ENCODE measurements at places on chromosomes 3 and 15. TPM values are rescaled to one million over a fixed set of nuclear protein-coding genes. Genes with fewer than 3 reads are reported as not detected.

NLGN1 gene
- 15.5 TPM for total RNA-seq

GRCh38 chr3:21390856-21391255, 360.2 kb downstream of the ZNF385D start:
- H3K27ac ChIP-seq, result no peak overlapping the region
- no peaks in the 10 kb centered on the region for H3K27me3 ChIP-seq
- no peak overlapping the region for H3K4me3 ChIP-seq
- DNase-seq, result no peak

LNP1 gene
- total RNA-seq, result 5.1 TPM

- no peak for DNase-seq
- no peaks in the 10 kb centered on the region for H3K36me3 ChIP-seq
- no peaks in the 10 kb centered on the region for H3K4me1 ChIP-seq
- peaks cover 4% of the 10 kb centered on the region for H3K27me3 ChIP-seq
- H3K4me3 ChIP-seq, result no peak overlapping the region
Measured at GRCh38 chr15:74129586-74130154, 716 bp upstream of the ISLR2 start.

ACP3 gene
- 4.2 TPM for total RNA-seq

LMAN1L gene
- total RNA-seq, result not detected

DYNLT2B gene
- total RNA-seq, result 4.7 TPM

GRCh38 chr3:126753191-126754160, 49.4 kb downstream of the CHCHD6 start:
- H3K4me3 ChIP-seq, result no peak overlapping the region
- H3K27ac ChIP-seq, result no peak overlapping the region
- H3K4me1 ChIP-seq, result no peaks in the 10 kb centered on the region
- DNase-seq, result no peak

PPM1L gene
- 8.8 TPM for total RNA-seq

SLC6A20 gene
- 0.10 TPM for total RNA-seq

NR2F2 gene
- 102 TPM for total RNA-seq

- no peaks in the 10 kb centered on the region for H3K36me3 ChIP-seq
- no peak overlapping the region for H3K27ac ChIP-seq
- DNase-seq, result no peak
Measured at GRCh38 chr3:25291481-25291905, 136.6 kb upstream of the RARB start.

DNA sequence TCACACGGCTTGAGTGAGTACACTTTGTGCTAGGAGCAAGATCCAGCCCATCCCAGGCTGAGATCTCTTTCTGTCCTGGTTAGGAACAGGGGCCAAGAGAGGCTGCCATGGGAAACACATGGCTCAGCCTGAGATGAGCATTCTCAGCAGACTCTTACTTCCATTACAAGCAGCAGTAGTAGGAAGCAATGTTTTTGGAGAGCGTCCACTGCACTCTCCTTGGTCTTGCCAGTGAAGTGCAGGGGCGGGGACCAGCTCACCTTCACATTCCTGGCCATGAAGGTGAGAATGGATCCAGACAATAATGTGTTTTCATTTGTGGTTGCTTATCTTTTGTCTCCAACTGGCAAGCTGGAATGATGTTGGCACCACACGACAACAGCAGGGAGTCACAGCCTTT, 24.7 kb downstream of the ZNF80 start:
- no peak for DNase-seq
- no peak overlapping the region for H3K4me3 ChIP-seq
- H3K36me3 ChIP-seq, result no peaks in the 10 kb centered on the region
- no peaks in the 10 kb centered on the region for H3K27me3 ChIP-seq

ALDH1L1 gene
- total RNA-seq, result 10.9 TPM

- H3K4me1 ChIP-seq, result no peaks in the 10 kb centered on the region
- no peak for DNase-seq
- H3K27me3 ChIP-seq, result no peaks in the 10 kb centered on the region
- H3K27ac ChIP-seq, result no peak overlapping the region
- H3K4me3 ChIP-seq, result no peak overlapping the region
- no peaks in the 10 kb centered on the region for H3K36me3 ChIP-seq
Measured at GRCh38 chr3:156050918-156051317, 69.5 kb upstream of the KCNAB1 start.

DNA sequence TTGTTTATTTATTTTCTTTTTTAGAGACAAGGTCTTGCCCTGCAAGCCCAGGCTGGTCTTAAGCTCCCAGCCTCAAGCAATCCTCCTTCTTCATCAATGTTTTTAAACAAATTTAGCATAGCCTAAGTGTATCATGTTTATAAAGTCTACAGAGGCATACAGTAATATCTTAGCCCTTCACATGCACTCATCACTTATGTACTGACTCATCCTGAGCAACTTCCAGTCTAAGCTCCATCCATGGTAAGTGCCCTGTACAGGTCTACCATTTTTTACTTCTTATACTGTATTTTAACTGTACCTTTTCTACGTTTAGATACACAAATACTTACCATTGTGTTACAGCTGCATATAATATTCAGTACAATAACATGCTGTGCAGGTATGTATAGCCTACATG, 860.0 kb downstream of the FHIT start:
- H3K4me3 ChIP-seq, result no peak overlapping the region
- no peak overlapping the region for H3K27ac ChIP-seq
- no peaks in the 10 kb centered on the region for H3K27me3 ChIP-seq
- H3K36me3 ChIP-seq, result no peaks in the 10 kb centered on the region

- no peaks in the 10 kb centered on the region for H3K36me3 ChIP-seq
- H3K4me3 ChIP-seq, result no peak overlapping the region
- DNase-seq, result no peak
- H3K27me3 ChIP-seq, result no peaks in the 10 kb centered on the region
- no peaks in the 10 kb centered on the region for H3K4me1 ChIP-seq
Measured at GRCh38 chr3:77871436-77871835, 831.5 kb downstream of the ROBO2 start.

GRCh38 chr15:65920825-65921309, 51.6 kb downstream of the RAB11A start:
- DNase-seq, result no peak
- H3K4me3 ChIP-seq, result no peak overlapping the region
- no peak overlapping the region for H3K27ac ChIP-seq
- no peaks in the 10 kb centered on the region for H3K27me3 ChIP-seq
- H3K36me3 ChIP-seq, result no peaks in the 10 kb centered on the region

DNA sequence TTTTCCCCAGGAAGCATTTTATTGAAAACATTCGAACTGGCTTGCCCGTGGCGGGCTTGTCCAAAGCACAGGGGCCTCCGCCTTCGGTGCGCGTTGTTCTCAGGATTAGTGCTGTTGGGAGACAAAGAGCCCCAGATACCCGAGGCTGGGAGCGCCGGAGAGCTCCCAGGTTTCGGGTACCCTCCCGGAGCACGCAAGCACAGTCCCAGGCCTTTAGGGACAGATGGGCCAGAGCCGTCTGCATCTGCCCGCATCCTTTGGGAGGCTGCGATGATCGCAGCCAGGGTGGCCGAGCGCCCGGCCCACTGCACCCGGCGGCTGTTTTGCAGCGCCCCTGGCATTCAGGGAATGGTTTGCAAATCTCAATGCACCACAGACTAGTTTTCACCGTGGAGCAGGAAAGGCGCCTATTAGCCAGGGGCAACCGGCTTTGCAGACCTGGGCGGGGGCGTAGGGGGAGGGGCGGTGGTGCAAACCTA, 5.0 kb upstream of the FEZF2 start:
- H3K36me3 ChIP-seq, result no peaks in the 10 kb centered on the region
- no peak overlapping the region for H3K4me3 ChIP-seq
- no peaks in the 10 kb centered on the region for H3K4me1 ChIP-seq
- DNase-seq, result no peak

BBX gene
- total RNA-seq, result 76.7 TPM

FANCD2OS gene
- not detected for total RNA-seq

JAGN1 gene
- total RNA-seq, result 19.8 TPM

PPP1R14D gene
- not detected for total RNA-seq

GRCh38 chr3:150421799-150422548, 13.9 kb downstream of the TSC22D2 start:
- H3K36me3 ChIP-seq, result no peaks in the 10 kb centered on the region
- peaks cover 11% of the 10 kb centered on the region for H3K4me1 ChIP-seq
- no peak overlapping the region for H3K4me3 ChIP-seq
- no peaks in the 10 kb centered on the region for H3K27me3 ChIP-seq
- no peak for DNase-seq

GRCh38 chr3:159987291-159987711, 1.3 kb upstream of the IL12A start:
- no peaks in the 10 kb centered on the region for H3K4me1 ChIP-seq
- H3K4me3 ChIP-seq, result no peak overlapping the region
- no peak overlapping the region for H3K27ac ChIP-seq
- H3K36me3 ChIP-seq, result no peaks in the 10 kb centered on the region

IL17RE gene
- 13.7 TPM for total RNA-seq

UBR1 gene
- total RNA-seq, result 43.7 TPM

POC1A gene
- total RNA-seq, result 2.1 TPM

SLC9C1 gene
- 0.29 TPM for total RNA-seq

DNA sequence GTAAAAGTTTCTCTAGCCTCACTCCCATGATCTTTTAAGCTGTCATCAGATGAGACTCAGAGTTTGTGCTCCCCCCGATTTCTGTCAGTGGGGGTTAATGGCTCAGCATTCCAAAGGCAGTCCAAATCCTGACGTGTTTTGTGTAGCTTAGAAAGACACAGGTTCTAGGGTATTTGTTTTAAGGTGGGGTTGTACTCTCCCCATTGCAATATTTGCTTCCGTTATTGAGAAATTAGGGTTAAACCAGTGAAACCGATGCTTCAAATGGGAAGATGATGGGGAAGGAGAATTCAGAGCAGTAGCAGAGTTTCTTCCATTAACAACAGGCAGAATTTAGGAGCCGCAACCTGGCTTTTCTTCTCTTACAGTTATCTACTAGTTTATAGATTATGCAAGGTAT, 3.4 kb downstream of the PIGB start:
- H3K27ac ChIP-seq, result no peak overlapping the region
- H3K4me1 ChIP-seq, result peaks cover 2% of the 10 kb centered on the region
- no peak for DNase-seq
- H3K36me3 ChIP-seq, result no peaks in the 10 kb centered on the region
- no peak overlapping the region for H3K4me3 ChIP-seq

RBP2 gene
- not detected for total RNA-seq

SOX2 gene
- total RNA-seq, result 0.29 TPM

- H3K27ac ChIP-seq, result no peak overlapping the region
- no peaks in the 10 kb centered on the region for H3K36me3 ChIP-seq
- H3K4me1 ChIP-seq, result no peaks in the 10 kb centered on the region
- H3K27me3 ChIP-seq, result no peaks in the 10 kb centered on the region
Measured at GRCh38 chr3:157107037-157107436, 52.9 kb downstream of the CCNL1 start.

- DNase-seq, result no peak
- no peaks in the 10 kb centered on the region for H3K36me3 ChIP-seq
- H3K27me3 ChIP-seq, result no peaks in the 10 kb centered on the region
Measured at GRCh38 chr15:85026304-85027032, 44.8 kb downstream of the PDE8A start.

GRCh38 chr15:68256675-68257450, 20.7 kb upstream of the FEM1B start:
- DNase-seq, result peak; percentile 94
- no peak overlapping the region for H3K27ac ChIP-seq
- H3K4me3 ChIP-seq, result peak overlapping the region; percentile 53
- no peaks in the 10 kb centered on the region for H3K36me3 ChIP-seq
- H3K27me3 ChIP-seq, result no peaks in the 10 kb centered on the region

GRCh38 chr3:126550488-126551051, 8.2 kb downstream of the C3orf22 start:
- H3K4me1 ChIP-seq, result no peaks in the 10 kb centered on the region
- no peak overlapping the region for H3K4me3 ChIP-seq
- H3K27ac ChIP-seq, result no peak overlapping the region
- H3K36me3 ChIP-seq, result no peaks in the 10 kb centered on the region
- DNase-seq, result peak; percentile 66

DNA sequence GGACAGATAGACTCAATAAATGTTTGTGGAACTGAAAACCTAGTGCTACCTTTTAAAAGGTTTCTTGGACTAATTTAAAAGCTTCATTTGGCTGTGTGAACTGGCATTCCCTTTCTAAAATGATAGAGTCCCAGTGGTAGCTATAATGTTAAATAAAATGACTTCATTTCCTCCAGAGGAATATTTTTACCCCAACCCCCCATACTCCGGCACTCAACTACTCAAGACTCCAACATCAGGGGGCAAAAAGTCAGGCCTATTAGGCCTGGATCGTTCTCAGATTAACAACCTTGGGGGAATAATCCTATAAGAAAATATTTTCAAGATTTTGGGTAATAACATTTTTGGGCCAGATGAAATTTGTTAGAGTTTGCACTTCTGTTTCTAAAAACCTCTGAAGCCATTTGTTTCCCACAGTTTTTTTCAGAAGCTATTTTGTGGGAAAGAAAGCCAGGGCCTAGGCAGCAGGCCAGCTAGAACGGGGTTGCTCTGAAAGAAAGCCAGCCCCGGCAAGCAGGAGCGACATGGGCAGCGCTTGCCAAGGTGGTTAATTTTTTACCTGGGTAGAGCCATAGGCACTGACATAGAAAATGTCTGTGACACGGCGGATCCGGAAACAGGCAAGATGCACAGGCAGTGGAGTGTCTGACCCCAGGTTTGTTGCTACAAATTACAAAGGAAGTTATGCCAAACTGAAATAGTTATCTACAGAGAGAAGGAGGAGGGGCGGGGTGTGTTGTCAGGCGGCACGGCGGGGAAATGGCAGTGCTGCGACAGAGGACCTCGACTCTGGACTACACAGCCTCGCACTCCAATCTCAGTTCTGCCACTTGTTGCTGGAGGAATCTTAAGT, 84.6 kb downstream of the MAGI1 start:
- no peaks in the 10 kb centered on the region for H3K36me3 ChIP-seq
- H3K4me1 ChIP-seq, result peaks cover 13% of the 10 kb centered on the region
- no peaks in the 10 kb centered on the region for H3K27me3 ChIP-seq
- H3K4me3 ChIP-seq, result no peak overlapping the region
- peak overlapping the region; percentile 60 for H3K27ac ChIP-seq

DNA sequence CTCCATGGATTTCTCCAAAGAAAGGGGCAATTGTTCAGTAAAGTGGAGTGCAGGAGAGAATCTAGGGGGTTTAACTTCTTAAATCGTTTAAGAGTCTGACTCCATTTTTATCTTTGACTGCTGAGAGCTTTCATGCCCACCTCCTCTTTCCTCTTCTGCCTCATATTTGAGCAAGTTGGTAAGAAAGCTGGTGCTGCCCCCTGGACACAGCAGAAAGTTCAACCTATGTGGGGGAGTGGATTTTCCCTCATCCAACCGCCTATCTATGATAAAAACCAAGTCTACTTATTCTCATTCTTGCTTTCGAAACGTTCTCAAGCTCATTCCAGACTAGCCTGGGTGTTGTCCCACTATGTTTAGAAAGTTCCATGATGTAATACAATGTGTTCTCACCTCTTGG, 26.0 kb downstream of the HHLA2 start:
- H3K27ac ChIP-seq, result no peak overlapping the region
- H3K36me3 ChIP-seq, result no peaks in the 10 kb centered on the region
- no peak for DNase-seq
- H3K27me3 ChIP-seq, result no peaks in the 10 kb centered on the region
- no peaks in the 10 kb centered on the region for H3K4me1 ChIP-seq

GRCh38 chr3:158488670-158489069, 82.3 kb upstream of the MLF1 start:
- no peaks in the 10 kb centered on the region for H3K36me3 ChIP-seq
- no peak for DNase-seq
- H3K27me3 ChIP-seq, result no peaks in the 10 kb centered on the region
- no peak overlapping the region for H3K4me3 ChIP-seq
- H3K4me1 ChIP-seq, result no peaks in the 10 kb centered on the region
- no peak overlapping the region for H3K27ac ChIP-seq

- H3K36me3 ChIP-seq, result peaks cover 3% of the 10 kb centered on the region
- H3K4me3 ChIP-seq, result peak overlapping the region; percentile 46
- H3K27ac ChIP-seq, result peak overlapping the region; percentile 59
Measured at GRCh38 chr3:8500319-8500988, 1.2 kb upstream of the LMCD1 start.

All from aorta (tissue), 5 donors.